Activated CD8-positive, alpha-beta T cell treated with anti-CD3 and anti-CD28 coated beads, Interleukin-2, amount 10 ng/mL, durations not matched to agents 7 days and 5 days (primary cell): ENCODE measurements at places on chromosomes 7 and 10. TPM values are rescaled to one million over a fixed set of nuclear protein-coding genes. Genes with fewer than 3 reads are reported as not detected.

DNA sequence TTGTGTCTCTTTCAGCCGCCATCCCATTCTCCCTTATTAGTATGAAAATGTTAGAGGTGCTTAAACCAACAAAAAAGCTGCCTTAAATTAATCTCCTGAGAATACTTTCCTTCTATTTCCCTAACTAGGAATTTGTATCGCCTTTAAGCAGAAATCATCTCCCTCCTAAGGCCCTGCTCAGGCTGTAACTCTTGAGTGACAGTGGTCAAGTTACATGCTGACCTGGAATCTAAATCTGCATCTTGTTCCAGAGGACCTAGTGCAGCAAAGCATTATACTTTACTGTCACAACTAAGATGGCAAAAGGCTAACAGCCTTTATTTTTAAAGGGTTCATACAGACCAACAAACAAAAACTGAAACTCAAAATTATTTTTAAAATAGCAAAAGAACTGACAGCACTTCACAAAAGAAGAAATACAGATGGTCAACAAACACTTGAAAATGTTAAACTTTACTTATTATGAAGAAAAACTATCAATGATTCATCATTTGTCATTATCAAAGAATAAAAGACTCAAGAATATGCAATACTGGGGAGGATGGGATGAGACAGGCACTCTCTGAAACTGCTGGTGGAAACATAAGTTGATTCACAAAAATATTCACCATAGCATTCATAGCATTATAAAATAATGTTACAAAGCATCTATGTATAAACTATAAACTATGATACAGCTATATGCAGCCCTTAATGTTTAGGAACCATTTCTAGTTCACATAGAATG is 11.0 kb downstream of the CYREN start:
- no peak for DNase-seq

GRCh38 chr10:104446151-104446550 is 92.5 kb downstream of the CFAP58 start:
- no peak for DNase-seq

DNA sequence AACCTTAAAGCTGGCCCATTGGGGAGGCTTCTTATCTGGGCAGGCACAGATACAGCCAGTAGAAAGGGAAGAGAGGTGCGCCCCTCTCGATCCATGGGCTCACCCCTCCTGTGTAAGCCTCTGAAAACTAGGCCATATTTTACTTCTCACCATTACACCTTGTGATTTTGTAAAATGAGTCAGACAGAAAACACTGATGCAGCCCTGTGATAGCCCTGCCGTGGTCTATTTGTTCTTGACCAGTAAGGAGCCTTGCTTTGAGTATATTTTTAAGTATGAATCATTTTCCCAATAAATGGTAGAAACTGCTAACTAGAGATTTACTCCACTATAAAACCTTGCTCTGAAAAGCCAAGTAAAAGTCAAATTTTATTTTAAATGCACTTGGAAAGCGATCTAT is 329.8 kb upstream of the MBL2 start:
- no peak for DNase-seq

The HOGA1 gene
- not detected for total RNA-seq

The MLXIPL gene
- total RNA-seq, result not detected

DNA sequence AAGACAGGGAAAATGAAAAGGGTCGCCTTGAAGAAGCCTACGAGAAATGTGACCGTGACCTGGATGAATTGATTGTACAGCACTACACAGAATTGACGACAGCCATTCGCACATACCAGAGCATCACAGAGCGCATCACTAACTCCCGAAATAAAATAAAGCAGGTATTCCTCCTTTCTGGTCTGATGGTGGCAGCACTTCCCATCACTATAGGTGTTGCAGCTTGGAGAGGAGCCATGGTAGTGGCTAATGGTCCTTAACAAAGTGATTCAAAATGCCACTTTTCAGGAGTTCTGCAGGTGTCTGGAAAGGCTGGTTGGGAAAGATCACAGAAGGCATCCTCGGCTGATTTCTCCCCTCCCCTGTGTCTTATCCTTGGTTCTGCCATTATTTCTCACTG is 22.1 kb downstream of the EXOC4 start:
- no peak for DNase-seq
